ENCODE measurements at places on chromosomes 1 and 21.

GRCh38 chr1:204927673-204928641 lies 57.3 kb downstream of the NFASC start:
- DNase-seq = no peak

- no peak for DNase-seq
Measured at GRCh38 chr1:224014330-224014649, 99.6 kb upstream of the FBXO28 start.

- DNase-seq = no peak
Measured at GRCh38 chr1:226202246-226202645, 15.7 kb upstream of the ACBD3 start.

DNA sequence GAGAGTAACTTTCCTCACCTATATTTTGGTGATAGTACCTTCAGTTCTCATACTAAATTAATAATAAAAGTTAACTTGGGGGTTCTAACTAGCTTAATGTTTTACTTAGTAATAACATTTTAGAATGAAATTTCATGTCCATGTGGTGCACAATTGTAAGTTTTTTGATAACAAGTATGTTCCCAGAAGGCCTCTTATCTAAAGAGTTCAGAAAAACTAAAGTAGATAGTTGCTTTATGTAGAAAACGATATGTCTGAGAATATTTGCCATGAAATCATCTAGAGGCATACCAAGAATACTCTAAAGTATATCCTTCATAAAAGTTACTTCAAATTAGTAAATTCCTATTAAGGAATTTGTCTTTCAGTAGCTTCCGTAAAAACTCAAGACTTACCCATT lies 10.2 kb upstream of the ADCY10 start:
- DNase-seq = no peak

- no peak for DNase-seq
Measured at GRCh38 chr1:7524341-7525337, 246.5 kb upstream of the VAMP3 start.

GRCh38 chr21:41670056-41670805 lies 96.6 kb downstream of the RIPK4 start:
- DNase-seq = no peak

DNA sequence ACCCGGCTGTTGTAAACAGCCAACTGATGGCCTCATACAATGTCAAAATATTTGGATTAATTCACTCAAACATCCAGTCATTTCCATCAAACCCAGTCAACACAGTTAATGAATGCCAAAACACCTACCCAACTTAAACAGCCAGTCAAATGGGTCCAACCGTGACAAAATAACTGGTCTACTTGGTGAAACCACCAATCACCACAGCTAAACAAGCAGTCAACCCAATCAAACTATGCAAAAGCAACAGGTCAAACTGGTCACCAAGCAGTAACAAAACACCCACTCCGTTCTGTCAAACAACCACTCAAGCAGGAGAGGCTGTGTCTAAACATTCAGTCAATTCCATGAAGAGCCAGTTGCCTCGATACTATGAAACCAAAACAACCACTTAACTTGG lies 119.2 kb downstream of the FOXD2 start:
- DNase-seq = no peak
